COLO829 (cell line): ENCODE measurements at places on chromosomes 2 and 18.

DNA sequence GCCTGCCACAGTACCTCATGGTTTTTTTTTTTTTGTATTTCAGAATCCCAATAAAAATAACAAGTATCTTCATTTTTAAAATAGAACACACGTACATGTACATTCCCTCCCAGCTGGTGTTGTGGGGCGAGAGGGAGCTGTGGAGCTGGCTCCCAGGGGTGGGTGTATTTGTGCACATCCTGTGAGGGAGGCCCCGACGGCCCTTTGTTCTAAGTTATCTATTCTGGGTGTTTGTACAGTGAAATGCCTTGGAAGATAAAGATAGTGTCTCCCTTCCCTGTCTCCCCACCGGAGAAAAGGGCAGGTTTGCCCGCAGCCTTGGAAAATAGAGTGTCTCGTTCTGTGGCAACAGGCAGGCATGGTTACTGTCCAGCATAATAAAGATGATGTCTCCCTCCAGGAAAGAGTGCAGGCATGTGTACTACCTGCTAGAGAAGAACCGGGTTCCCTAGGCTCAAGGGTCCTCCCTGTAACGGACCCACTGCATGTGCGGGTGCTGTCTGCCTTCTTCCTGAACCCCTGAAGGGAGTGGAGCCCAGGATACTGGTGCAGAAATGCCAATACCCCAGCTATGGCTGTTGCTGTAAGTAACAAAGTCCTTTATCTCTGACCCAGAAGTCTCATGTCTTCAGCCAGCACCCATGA, 12.1 kb upstream of the ALLC start:
- DNase-seq = no peak

DNA sequence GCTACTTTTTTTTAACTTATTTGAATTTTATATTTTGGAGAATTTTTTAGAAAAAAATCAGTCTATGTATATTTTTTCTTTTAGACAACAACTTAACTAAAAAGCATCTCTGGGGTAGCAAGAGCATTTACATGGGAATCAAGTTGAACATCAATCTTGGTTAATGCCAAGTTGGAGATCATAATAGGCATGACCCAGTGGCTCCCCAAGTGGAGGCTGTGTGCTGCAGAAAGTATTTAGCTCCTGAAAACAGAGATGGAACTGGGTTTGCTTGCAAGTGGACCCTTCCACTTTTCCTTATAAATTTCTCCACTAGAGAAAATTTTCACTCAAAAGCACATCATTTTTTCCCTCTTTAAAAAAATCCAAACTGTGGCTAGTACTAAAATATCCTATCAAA, 23.9 kb upstream of the CAVIN2 start:
- no peak for DNase-seq

DNA sequence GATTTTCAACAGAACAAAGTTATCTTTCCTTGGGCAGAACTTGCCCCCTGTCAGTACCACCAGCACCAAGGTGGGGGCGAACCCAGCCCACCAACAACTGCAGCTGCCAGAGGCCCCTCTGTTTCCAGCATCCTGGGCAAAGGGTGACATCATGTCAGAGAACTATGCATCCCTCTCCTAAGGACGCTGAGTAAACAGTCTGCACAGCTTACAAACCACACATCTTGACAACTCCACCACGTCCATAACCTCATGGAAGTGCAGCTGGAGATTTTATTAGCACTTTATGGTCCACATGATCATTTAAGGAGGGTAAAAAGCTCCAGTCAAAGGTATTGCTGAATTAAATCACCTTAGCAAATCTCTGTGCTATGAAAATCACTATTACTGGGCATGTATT, 40.4 kb downstream of the PIEZO2 start:
- DNase-seq = no peak

DNA sequence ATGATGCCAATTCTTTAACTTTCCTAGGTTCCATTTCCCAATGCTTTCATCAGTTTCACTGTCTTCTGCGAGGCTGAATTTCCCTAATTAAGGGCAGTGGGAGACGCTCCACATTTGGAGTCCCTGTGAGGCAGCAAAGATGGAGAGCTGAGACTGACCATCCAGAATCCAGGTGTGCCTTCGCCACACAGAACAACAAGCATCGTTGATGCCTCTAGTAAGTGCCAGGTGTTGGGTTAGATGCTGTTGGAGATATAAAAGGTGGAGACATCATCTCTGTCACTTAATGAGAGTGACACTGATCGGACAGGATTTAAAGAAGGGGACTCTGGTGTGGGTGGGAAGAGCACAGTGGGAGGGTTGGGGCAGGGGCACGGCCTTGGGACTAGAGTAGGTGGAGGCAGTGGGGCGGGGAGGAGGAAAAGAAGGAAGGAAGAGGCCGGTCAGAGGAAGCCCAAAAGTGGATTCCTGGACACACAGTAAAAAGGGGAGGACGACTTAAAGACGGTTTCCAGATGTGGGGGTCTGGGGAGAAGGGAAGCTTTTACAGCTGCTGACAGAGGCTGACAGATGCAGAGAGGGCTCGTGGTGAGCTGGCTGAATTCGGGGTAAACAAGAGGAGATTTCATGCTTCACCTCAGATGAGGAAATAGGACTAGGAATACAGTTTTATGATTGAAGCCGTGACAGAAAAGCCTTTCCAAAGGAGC, 113.0 kb downstream of the BCL2 start:
- DNase-seq = no peak

DNA sequence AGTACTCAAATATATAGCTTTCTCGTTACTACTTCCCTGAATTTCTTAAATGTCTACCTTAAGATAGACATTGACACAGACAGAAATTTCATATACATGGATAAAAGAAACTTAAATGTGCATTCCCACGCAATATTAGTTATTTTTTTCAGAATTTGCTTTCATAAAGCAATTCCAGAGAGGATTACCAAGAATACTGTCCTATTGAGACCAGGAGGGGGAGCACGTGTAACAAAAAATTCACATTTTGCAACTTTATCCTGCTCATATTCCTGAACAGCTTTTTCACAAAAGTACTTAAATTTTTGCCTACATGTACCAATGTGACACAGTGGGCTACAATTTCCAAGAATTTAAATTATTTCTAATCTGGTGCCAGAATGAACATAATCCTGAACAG, 30.7 kb upstream of the ERCC3 start:
- DNase-seq = peak; percentile 39

GRCh38 chr2:30860726-30861125, 53.5 kb upstream of the CAPN13 start:
- DNase-seq = no peak

DNA sequence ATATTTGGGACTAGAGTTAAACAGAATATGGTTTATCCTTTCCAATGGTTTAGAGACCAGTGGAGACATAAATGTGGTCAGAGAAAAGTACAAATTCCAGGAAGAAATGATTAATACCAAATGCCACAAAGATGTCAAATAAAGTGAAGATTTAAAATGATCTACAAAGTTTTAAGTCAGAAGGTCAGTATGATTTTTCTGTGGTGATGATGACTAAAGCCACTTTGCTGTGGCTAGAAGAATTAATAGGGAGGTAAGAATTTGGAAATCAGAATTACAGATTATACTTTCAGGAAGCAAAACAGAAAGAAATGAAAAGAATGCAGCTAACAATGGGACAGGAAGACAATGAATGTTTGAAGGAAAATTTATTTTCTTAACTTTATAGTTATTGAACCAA, 91.5 kb upstream of the CDH7 start:
- DNase-seq = no peak

DNA sequence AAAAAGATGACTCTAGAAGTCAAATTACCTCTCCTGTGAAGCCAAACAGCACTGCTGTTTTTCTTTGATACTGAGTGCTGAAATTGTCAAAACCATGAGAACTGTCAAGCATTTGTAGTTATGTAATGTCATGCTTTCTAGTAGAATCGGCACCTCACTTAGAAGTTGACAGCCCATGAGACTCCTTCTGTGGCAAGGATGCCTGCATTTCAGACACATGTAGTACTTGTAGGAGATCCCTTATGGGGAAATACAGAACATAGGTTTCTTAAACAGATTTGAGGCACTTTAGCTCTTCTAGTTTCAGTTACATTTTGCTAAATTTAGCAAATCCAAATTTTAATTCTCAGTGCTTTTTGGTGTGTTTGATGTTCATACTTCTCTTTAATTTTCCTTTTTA, 15.7 kb downstream of the ZNF407 start:
- no peak for DNase-seq
